ENCODE measurements at places on chromosomes 16 and 17.

DNA sequence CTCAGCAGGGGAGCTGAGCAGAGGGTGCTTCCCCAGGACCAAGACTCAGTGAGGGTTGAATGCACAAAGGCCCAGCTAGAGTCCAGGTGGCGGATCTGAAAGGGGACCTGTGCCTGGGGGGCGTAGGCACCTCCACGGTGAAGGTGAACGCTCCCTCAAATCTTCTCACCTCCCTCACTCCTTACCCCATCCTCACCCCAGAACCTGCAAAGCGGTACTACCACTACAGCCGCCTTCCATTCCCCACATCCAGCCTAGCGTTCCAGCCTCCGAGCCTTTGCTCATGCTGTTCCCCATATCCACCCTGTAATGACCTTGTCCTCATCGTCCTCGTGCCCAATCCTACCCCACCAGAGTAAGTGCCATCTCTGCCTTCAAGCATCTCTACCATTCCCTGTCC, 30.6 kb downstream of the TRPV3 start:
- DNase-seq, result no peak

GRCh38 chr16:12965274-12965804, 63.9 kb downstream of the SHISA9 start:
- no peak for DNase-seq

DNA sequence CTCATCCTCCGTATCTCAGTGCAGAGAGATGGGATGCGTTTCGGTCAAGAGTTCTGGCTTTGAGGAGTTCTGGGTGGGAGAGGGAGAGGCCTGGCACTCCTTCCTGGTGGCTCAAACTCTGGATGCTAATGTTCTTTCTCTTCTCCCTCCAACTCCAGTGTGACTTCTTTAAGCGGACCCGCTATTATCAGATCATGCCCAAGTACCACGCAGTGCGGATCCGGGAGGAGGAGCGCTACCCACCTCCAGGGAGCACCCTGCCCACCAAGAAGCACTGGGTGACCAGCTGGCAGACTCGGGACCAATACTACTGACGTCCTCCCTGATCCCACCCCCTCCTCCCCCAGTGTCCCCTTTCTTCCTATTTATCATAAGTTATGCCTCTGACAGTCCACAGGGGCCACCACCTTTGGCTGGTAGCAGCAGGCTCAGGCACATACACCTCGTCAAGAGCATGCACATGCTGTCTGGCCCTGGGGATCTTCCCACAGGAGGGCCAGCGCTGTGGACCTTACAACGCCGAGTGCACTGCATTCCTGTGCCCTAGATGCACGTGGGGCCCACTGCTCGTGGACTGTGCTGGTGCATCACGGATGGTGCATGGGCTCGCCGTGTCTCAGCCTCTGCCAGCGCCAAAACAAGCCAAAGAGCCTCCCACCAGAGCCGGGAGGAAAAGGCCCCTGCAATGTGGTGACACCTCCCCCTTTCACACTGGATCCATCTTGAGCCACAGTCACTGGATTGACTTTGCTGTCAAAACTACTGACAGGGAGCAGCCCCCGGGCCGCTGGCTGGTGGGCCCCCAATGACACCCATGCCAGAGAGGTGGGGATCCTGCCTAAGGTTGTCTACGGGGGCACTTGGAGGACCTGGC, 6.0 kb upstream of the PDK2 start:
- no peak for DNase-seq

DNA sequence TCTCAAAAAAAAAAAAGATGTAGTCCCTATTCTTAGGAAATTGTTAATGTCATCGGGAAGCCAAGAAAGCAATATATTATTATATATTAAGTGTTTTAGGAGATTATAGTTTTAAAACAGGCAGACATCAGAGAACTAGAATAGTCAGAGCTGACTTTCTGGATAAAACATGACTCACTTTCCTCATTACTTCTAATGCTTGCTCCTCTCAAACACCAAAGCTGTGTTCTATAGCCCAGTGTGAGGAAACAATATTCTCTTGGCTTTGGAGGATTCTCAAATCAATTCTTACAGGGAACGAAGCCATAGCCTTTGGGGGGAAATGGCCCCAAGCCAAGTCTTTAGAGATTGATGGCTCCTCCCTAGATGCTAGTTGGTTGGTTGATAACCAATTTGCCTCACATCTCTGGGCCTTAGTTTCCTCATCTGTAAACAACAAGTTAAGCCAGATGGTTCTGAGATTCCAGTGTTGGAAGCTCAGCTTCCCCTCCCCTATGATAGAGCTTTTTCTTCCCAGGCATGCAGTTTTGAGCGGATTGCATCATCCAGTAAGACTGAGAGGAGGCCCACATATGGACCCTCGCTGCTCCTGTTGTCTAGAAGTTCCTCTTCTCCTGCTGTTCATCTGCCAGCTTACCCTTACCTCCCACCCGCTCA, 12.4 kb downstream of the NMT1 start:
- DNase-seq, result peak; percentile 68

DNA sequence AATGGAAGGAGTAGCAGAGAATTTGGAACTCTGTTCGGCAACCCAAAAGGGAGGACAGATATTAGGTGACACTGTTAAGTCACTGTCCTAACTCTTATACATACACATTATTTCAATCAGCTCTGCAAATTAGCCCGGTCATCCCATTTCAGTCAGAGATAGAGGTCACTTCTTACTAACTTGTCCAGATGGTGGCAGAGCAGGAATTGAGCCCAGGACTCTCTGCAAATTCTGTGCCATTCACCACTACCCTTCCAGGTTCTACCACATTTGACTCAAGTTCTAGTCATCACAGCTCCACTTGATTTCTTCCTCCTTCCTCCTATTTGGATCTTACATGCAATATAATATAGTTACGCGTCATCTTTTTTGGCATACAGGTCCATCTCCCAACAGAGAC, 35.9 kb upstream of the NUDT7 start:
- no peak for DNase-seq

- DNase-seq, result no peak
These were observed 339.0 kb downstream of the TMEM114 start for GRCh38 chr16:8251298-8251697.

- DNase-seq, result no peak
These were observed 33.4 kb downstream of the SLC7A5 start for GRCh38 chr16:87835882-87836331.

DNA sequence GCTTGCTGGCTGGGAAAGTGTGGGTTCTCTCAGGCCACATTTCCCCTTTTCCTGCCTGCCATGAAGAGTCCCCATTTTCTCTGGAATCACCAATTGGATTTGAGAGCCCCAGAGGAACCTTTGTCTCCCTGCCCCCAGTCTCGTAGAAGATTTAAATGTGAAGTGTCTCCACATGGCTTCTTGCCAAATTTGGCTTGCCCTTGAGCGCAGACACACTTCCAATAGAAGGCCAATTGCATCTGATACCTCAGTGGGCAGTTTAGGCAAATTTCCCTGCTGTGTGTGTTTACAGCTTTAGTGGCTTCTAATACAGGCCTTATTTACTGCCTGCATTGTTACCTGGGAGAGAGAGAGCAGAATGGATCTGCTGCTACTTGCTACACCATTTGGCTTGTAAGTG, 29.7 kb downstream of the CDK5R1 start:
- DNase-seq, result no peak

- peak; percentile 93 for DNase-seq
These were observed 76.0 kb downstream of the METRNL start for GRCh38 chr17:83155128-83156121.

DNA sequence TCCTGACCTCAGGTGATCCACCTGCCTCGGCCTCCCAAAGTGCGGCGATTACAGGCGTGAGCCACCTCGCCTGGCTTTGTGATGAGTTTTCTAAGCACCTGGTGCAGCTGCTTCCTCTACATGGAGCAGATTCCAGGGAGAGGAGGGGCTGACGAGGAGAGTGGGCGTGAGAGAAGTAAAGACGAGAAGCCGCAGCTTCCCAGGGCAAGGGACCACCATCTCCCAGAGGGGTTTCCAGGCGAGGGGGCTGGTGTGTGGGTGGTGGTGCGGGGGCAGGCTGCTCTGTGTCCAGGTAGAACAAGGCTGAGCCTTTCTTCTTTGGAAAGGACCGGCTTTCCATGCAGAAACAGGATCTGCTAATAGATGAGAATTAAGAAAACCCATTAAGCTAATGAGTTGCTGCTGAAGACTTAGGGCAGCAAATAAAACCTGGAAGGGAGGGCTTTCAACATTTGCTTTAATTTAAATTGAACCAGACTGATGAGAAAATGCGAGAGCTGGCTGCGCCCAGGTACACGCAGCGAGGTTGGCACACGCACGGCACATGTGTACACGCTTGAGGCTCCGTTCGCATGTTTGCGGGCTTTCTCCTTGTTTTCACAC, 236.7 kb downstream of the RBFOX3 start:
- DNase-seq, result no peak

- no peak for DNase-seq
These were observed 284.6 kb upstream of the CDH5 start for GRCh38 chr16:66081775-66082366.

All from MV-4-11 (cell line).